ENCODE measurements at places on chromosomes 5 and 9.

GRCh38 chr5:150801117-150801927, 22.8 kb downstream of the SMIM3 start:
- no peak for DNase-seq

GRCh38 chr9:127686461-127687393, 20.1 kb upstream of the CFAP157 start:
- DNase-seq: no peak

DNA sequence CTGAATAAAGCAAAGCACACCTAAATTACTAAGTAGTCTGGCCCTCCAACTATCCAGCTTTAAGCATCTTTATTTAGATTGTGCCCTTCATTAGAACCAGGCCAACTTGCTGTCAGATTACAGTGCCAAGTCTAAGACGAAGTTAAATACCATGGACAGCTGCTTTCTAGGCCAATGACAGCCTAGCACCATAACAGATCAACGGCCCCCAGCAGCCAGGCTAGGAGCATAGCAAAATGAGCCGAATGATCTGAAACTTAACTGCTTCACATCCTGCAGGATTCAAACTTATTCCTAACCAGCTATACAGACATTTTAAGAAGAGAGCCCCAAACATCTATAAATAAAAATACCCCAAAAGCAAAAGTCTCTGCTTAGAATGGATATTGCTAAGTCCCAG, 6.8 kb downstream of the SLC24A2 start:
- no peak for DNase-seq

DNA sequence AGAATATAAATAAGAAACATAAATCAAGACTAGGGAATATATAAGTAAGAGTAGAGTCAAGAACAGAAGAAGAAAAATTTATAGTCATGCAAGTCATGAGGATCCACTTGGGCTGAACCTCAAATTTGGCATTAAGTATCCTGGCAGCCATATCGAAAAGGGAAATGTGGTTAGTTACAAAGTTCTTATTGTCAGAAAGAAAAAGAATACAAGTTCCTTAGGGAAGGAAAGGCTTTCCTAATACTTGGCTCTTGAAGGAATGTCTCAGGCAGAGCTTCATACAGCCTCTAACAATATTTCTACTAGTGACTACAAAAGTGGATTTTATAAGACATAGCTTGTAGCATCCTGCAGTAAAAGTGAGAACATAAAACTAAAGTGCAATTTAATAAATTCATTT, 45.4 kb downstream of the TMEM252 start:
- DNase-seq: no peak

- DNase-seq: no peak
These were observed 140.0 kb upstream of the RAI14 start for GRCh38 chr5:34516166-34516565.

DNA sequence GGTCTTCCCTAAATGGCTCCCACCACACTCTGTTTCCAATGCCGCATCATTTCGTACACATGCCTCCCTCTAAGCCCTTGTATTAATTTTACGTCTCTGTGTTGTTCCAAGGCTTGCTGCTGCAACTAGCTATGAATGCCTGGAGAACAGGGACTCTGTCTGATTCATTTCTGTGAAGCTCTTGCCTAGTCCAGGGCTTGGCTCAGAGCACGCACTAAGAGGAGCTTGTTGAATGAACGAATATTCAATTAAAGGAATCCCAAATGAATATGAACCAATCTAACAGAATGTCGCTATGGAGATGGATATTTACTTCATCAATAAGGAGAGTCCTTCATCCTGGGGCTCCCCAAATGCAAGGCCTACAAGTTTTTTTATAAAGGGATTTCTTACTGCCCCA, 55.3 kb downstream of the TGFBR1 start:
- no peak for DNase-seq

GRCh38 chr9:131980267-131981016, 99.2 kb downstream of the MED27 start:
- no peak for DNase-seq

Measured in non-pigmented ciliary epithelial cell (primary cell).